ENCODE measurements at places on chromosomes 11 and 22.
A peak's percentile ranks its signal among the peaks of the same experiment; 100 is the strongest.

DNA sequence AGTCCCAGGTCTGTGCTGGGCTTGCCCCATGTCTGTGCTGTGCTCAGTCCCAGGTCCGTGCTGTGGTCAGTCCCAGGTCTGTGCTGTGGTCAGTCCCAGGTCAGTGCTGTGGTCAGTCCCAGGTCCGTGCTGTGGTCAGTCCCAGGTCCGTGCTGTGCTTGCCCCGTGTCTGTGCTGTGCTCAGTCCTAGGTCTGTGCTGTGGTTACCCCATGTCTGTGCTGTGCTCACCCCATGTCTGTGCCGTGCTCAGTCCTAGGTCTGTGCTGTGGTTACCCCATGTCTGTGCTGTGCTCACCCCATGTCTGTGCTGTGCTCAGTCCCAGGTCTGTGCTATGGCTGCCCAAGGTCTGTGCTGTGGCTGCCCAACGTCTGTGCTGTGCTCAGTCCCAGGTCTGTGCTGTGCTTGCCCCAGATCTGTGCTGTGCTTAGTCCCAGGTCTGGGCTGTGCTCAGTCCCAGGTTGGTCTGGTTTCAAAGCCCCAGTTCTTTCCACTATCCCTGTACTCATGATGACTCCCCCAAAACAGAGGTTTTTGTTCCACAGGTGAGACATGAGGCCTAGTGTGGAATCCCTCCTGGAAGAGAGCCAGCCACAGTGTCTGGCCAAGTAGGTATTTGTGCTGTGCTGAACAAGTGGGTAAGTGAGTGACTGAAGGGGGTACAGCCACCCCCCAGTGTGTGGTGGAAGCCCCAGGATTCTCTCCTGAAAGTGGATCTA lies 34.8 kb downstream of the IRAG1 start:
- no peak for DNase-seq

GRCh38 chr11:116420770-116421528 lies 351.8 kb downstream of the BUD13 start:
- DNase-seq = peak; percentile 19

- DNase-seq = no peak
Measured at GRCh38 chr11:129314371-129314770, 61.3 kb upstream of the BARX2 start.

DNA sequence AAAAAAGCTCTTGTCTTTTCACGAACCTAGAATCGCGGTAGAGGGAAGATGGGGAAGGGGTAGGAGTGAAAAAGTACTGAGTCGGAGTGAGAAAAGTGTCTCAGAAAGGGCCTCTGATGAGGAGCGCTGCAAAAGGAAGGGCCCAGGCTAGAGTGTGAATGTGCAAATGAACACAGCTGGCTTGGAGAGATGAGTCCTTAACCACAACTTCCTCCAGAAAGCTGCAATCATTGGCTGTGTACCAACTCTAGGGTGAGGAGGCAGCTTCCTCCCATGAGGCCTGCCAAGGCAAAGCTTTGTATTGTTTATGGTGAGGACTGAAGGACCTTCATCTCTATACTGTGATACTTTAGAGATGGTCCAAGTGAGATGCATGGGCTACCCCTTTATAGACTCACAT lies 566.9 kb upstream of the ANO5 start:
- DNase-seq = no peak

DNA sequence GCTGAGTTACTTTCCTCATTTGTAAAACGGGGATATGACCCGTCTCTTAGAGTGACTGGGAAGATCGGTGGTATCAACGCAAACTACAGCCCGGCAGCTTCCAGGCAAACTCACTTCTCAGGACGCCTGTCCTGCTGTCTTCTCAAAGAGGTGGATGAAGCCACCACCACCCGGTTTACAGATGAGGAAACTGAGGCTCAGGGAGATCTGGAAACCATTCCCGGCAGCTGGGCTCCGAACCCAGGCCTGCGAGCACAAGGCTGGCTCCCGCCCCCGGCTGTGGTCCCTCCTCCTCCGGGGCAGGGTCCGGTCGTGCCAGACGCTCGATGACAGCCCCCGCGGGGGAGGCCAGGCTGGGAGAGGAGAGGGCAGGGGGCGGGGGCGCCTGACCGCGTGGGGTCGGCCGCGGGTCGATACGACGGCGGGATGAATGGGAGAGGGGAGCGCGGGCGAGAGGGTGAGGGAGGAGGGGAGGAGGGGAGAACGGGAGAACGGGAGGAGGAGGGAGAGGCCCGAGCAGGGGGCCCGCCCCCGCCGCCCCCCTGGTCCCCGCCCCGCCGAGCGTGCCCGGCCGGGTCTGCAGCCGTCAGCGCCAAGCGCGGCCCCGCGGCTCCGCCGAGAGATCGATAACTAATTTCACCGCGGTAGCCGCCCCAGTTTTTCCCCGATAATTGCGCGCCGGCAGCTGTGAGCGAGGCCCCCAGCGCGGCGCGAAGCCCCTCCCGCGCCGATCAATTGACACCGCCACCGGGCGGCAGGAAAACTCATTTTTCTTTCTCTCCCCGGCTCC lies 14.0 kb downstream of the IGLL1 start:
- DNase-seq = no peak

- DNase-seq = peak; percentile 82
Measured at GRCh38 chr11:126585774-126586491, 230.4 kb downstream of the ST3GAL4 start.

DNA sequence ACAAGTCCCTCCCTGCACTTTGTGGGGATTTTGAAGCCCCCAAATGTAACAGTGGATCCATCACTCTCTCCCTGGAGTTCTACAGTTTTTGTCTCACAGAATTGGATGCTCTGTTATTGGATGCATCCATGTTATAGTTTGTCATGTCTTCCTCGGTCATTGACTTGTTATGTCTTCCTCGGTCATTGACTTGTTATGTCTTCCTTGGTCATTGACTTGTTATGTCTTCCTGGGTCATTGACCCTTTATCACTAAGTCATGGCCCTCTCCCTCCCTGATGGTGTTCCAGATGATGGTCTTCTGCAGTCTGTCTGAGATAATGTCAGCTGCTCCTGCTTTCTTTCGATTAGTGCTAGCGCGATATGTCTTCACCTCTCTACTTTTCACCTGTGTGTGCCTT lies 981.5 kb downstream of the BRD1 start:
- DNase-seq = no peak

DNA sequence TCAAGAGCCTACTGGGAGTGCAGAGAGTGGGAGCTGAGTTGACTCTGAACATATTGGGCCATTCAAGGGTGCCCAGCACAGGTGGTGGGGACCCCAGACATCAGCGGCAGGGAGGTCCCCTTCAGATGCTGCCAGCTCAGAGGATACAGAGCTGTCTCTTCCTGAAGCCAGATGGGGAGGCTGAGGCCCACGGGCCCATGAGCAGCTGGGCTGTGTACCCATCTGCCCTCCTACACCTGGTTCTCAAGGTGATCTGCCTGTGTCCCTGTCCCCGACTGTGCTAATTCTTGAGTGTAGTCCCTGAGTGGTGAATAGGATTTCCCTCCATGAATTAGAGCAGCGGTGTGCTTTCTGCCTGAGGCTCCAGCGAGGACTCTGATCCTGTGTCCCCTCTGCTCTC lies 76.3 kb downstream of the MICAL2 start:
- DNase-seq = no peak

DNA sequence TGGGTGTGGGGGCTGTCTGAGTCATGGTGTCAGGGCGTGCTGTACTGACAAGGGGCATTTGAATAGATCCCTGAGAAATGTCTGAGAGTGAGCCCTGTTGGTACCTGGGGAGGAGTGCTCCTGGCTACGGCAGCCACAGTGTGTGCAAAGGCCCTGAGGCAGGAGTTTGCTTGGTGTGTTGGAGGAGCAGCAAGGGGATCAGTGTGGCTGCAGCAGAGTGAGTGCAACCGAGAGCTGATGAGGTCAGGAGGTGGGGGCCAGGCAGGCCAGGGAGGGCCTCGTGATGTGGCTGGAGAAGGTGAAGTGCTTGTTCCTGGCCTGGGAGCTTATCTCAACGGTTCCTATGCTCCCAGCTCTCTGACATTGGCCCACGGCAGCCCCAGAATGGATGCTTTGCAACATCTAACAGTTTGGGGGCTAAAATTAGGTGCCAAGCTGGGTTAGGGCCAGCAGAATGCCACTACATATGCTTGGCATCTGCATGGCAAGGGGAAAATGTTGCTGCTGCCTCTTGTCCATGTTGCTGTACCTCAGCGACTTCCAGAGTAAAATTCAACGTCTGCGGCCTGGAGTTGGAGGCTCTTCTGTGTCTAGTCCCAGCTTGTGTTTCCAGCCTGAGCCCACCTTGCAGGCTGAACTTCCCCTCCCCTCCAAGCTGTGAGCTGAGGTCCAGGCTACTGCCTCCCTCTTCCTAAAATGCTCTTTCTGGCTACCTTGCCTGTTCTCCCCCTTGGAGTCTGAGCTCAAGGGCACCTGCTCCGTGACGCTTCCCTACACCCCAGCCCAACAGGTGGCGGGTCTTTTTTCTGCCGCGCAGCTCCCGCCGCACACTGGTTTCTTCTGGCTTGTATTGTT lies 48.2 kb upstream of the MYEOV start:
- no peak for DNase-seq

Measured in RWPE1 (cell line).